ENCODE measurements at places on chromosomes 4 and X.

DNA sequence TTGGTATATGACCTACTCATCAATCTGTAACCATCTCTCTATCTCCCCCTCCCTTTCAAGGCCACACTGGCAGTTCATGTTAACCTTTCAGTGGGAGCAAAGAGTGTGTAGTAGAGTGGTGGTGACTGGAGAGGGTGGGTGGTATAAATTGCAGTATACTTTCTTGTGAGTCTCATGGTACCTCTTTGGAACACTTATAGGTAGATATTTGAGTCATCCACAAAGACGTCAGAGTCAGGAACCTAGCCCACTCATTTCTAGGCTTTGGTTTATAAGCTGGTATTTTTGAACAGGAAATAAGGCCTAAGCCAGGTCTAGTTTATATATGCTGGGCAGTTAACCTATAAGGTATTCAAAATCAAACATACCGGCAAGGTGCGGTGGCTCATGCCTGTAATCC, 36.3 kb downstream of the RLIM start:
- no peak for DNase-seq

DNA sequence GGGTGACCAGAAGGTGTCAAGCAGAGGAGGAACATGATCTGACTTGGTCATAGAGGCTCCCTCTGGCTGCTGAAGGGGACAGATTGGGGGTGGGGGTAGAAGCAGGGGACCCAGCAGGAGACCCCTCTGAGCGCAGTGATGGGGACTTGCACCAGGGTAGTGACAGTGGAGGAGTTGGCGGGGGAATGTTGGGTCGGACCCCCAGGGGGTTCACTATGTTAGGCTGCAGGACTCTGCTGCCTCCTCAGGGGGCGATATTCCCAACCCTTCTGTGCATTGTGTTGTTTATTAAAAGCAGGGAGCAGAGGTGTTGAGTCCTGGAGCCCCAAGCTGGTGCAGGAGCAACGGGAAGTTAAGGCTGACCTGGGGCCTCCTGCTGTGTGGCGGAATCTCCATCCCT, 8.8 kb downstream of the WDR13 start:
- no peak for DNase-seq

DNA sequence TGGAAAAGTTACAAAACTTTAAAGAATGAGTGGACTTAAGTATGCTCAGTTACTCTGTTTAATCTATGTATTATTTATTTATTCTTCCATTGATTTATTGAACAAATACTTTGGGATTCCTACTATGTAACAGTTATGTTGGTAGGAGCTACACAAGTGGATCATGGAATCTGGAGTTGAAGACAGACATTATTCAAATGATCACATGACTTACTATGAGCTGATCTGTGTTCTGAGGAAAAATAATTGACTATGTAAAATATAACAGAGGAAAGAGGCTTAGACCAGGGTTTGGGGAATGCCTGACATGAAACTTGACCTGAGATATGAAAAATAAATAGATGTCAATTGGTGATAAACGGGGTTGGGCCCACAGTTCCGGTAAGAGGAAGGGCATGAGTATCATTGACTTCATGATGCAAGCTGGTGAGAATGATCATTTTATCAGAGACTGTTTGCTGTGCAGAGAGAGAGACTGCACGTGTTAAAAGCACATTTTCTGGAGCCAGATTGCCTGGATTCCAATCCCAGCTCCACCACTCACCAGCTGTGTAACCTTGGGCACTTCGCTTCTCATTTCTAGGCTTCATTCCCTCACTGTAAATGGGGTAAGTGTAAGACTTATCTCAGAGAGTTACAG, 179.0 kb downstream of the SPCS3 start:
- no peak for DNase-seq

DNA sequence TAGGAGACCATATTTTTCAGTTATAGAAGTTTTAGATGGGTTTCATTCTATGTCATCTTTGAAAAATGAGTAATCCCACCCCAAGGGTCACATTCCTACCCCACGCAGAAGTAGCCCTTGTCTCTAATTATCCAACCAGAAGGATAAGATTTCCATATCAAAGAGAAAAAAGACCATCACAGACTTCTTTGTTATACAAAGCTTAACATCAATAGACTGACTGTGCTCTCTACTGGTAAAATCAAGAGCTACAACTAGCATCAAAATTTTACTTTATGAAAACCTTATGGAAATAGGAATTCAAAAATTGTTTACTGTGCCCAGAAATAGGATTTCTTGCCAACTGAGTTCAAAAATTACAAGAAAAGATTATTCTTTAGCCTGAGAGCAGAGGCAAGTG, 24.9 kb downstream of the TNMD start:
- DNase-seq = no peak

DNA sequence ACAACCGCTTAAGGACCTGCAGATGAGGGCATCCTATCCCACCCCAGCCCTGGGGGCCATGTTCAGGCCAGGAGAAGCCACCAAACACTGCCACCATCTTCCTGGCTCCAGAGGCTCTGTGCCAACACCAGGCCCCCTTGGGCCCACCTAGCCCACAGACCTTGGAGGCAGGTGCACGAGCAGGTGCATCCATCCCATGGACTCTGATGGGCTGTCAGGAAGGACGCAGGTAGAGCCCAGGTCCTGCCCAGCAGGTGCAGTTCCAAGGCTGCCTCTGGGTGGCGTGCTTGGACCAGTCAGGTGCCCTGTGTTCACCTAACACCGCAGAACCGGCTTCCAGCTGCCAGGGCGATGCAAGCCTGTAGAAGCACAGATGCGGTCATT, 22.8 kb upstream of the PDE6B start:
- DNase-seq = peak; percentile 60

- no peak for DNase-seq
Observed at GRCh38 chr4:132998585-132999230, 150.4 kb upstream of the PCDH10 start.

GRCh38 chr4:87430038-87430437, 7.7 kb downstream of the NUDT9 start:
- DNase-seq = no peak

- DNase-seq = no peak
Observed at GRCh38 chrX:17038681-17039161, 92.3 kb downstream of the REPS2 start.

DNA sequence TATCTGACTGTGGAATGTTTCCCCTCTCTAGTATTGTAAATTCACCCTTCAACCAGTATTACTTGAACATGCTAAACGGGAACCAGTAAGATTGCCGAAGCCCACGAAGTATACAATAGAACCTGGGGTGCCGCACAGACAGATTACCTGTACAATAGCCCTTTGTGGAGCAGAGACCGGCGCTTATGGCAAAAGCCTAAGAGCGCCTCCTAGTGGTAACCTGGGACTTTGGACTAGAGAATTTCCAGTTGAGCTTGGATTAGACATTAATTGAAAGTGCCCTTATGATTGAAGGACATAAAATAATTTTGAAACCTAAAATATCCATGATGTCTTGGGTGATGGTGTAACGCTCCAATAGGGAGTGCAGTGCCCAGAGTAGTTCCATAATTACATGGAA, 14.1 kb downstream of the ZNF157 start:
- peak; percentile 75 for DNase-seq

DNA sequence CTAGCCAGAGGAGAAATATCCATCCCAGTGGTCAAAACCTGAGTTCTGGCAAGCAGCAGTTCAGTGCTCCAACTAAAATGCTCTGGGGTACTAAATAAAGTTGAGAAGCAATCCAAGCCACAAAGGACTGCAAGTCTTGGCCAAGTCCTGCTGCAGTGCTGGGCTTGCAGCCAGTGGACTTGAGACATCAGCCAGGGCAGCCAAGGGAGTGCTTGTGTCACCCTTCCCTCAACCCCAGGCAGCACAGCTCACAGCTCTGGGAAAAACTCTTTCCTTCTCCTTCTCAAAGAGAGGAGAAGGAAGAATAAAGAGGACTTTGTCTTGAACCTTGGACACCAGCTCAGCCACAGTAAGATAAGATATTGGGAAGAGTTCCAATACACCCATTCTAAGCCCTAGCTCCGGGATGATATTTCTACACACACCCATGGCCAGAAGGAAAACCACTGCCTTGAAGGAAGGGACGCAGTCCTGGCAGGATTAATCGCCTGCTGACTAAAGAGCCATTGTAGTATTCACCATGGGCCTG, 99.8 kb downstream of the PTCHD1 start:
- no peak for DNase-seq

- DNase-seq = no peak
Observed at GRCh38 chr4:114694770-114695169, 96.2 kb downstream of the UGT8 start.

GRCh38 chrX:47877327-47877726, 40.6 kb downstream of the ZNF81 start:
- DNase-seq = no peak
